ENCODE measurements at places on chromosomes 13 and 19. TPM values are rescaled to one million over a fixed set of nuclear protein-coding genes. Genes with fewer than 3 reads are reported as not detected.

DNA sequence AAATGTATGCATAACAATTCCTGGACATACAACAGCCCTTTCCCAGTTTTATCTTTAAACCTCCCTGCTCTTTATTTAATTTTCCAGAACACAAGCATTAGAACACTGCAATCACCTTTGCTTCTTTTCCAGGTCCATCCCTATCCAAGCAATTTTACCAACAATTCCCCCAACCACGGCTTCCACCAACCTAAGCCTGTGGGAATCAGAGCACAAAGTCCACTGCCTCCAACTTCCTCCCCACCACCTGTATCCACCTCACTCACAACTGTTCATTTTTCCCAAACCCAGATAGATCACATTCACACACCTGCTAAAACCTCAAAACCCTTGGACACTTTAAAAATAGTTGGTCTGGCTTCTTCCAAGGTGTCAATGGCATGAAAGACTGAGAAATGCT, 39.5 kb downstream of the FOXO1 start:
- ATAC-seq = no peak

DNA sequence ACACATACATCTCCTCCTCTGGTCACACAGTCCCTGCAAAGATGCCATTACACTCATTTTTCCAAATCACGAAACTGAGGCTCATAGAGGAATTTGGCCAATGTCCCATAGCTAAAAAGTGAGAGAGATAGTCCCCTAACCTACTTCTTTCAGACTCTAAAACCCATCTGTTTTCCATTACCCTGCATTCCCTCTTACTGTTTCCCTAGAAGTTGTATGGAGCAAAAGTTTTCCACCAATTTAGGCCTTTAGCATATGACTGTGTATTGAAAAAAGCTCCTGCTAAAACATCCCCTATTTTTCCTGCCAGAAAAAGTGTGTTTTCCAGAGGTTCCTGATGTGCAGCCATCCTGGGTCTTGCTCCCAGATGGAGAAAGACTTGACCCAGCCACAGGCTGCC, 16.3 kb downstream of the SERP2 start:
- ATAC-seq = no peak

- ATAC-seq = no peak
Measured at GRCh38 chr13:75869981-75870380, 233.9 kb downstream of the LMO7 start.

- ATAC-seq = no peak
Measured at GRCh38 chr19:4606921-4607678, 32.2 kb upstream of the TNFAIP8L1 start.

The GARIN5A gene
- total RNA-seq = 1.1 TPM

GRCh38 chr13:53142306-53142705, 113.7 kb downstream of the OLFM4 start:
- no peak for ATAC-seq

The TNFRSF19 gene
- 13.1 TPM for total RNA-seq

Data from esophagus mucosa (tissue), 1 donor.